ENCODE measurements at places on chromosomes 16 and 17. TPM values are rescaled to one million over a fixed set of nuclear protein-coding genes. Genes with fewer than 3 reads are reported as not detected.

The KRTAP9-8 gene
- not detected for polyA plus RNA-seq

The TP53TG3C gene
- not detected for polyA plus RNA-seq

The SLC25A39 gene
- 43.4 TPM for polyA plus RNA-seq

The TNP2 gene
- polyA plus RNA-seq, result not detected

The MYL11 gene
- not detected for polyA plus RNA-seq

DNA sequence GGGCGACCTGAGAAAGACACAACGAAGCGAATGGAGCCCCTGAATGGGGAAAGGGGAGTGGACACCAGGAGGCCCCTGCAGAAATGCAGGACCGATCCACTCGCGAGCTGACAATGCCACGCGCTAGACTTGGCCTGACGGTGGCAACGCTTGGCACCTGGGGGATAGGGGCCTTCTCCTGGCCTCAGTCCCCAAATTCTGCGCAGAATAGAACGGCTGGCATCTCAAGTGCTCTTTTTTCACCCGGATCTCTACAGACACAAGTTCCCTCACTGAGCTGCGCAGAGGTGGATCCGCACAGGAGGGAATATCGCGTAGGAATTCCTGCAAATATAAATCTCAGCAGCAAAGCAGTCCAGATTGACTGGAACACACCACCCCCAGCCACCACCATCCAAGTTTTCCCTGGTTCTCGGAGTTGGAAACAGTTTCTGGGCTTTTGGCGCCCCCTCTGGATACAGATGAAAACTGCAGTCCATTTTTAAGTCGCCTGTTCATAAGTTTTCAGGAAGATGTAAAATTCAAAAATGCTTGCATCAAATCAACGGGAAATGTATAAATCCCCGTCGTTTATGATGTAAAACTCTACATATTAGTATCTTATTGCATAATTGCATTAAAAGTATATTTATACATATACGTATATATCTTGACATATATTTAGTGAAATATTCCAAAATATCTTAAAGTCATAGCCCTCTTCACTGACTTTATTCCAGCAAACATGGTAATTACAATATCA is 2.3 kb upstream of the SOX9 start:
- peak; percentile 77 for DNase-seq

GRCh38 chr17:66107731-66108130 is 84.2 kb downstream of the CEP112 start:
- DNase-seq, result no peak
